ENCODE measurements at places on chromosomes 12 and 14.

GRCh38 chr14:64715146-64715627 is 11.0 kb downstream of the PLEKHG3 start:
- no peak for DNase-seq

GRCh38 chr14:99094901-99095300 is 177.1 kb downstream of the BCL11B start:
- no peak for DNase-seq

DNA sequence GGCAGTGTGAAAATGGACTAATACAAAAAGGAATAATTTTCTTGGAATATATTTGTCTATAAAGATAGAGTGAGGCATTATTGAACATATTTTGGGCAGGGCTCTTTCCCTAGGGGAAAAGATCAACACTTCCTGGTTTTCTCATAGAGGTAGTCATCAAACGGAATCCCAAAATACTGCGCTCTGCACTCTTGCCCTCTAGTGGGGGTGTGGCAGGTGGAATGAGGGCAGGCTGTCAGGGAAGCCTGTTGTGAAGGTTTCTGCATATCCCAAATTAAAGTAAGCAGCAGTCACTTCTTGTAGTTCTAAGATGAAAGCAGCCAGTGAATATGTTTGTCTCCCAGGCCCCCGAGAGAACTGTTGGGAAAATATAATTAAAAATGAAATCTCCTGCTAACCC is 666.8 kb upstream of the TMEM132C start:
- DNase-seq = no peak

- DNase-seq = no peak
Measured at GRCh38 chr14:104725772-104726548, 1.9 kb downstream of the ADSS1 start.

GRCh38 chr12:76337583-76337982 is 10.6 kb downstream of the BBS10 start:
- no peak for DNase-seq

GRCh38 chr14:86933958-86934595 is 1058.9 kb downstream of the GALC start:
- DNase-seq = no peak

GRCh38 chr12:124107351-124107750 is 134.3 kb downstream of the ZNF664 start:
- no peak for DNase-seq

GRCh38 chr12:85157035-85157603 is 121.0 kb downstream of the LRRIQ1 start:
- DNase-seq = no peak

DNA sequence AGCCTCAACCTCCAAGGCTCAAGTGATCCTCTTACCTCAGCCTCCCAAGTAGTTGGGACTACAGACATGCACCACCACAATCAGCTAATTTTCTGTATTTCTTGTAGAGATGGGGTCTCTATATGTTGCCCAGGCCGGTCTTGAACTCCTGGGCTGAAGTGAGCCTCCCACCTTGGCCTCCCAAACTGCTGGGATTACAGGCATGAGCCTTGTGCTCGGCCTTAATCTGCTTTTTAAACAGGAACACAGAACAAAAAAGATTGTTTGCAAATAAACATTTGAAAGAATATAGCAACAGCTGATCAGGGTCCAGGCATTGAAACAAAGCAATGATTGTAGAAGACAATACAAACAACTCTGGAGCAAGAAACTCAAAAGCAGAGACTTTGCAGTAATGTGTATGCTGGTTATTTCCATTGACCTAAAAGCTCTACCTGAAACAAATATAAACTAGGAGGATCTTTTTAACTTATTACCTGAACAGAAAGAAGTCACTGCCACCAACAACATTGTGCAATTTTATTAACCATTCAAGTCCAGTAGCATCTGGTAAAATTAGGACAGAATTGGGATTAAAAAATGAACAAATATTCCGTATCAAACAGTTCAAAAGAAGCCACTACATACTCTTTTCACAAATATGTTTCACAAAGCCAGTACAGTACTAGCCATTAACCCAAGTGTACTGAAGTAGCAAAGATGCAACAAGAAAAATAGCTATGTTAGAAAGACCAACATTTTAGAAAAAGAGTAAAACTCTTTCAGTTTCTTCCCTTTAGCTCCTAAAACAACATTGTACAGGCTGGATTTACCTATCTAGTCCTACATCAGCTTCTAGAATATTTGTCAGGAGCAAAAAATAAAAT is 14.2 kb downstream of the AMN1 start:
- DNase-seq = no peak

DNA sequence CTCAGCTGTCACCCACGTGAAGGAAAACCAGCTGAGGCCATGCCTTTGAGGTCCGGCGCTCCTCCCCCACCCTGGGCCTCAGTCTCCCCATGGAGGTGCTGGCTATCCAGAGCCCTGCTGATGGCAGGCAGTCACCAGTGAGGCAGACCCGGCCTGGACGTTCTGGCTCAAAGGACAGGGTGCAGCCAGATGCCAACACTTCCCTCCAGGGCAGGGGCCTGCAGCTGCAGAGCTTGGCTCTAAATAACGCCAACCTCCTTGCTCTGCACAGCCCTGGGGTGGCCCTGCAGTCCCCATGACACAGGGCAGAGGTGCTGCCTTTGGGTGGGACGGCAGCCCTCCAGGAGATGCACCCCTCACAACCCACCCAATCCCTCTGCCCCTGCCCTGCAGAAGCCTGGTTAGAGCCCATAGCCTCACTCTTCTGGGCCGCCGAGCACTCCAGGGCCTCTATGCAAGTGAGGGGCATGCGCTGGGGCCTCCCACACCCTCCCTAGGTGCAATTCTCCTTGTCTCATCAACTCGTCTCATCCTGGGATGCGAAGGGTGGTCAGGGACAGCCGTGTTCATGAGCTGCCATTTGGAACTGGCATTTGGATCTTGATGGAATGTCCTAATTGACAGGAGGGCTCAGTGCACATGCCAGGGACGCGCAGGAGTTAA is 30.4 kb downstream of the CCDC85C start:
- DNase-seq = no peak

DNA sequence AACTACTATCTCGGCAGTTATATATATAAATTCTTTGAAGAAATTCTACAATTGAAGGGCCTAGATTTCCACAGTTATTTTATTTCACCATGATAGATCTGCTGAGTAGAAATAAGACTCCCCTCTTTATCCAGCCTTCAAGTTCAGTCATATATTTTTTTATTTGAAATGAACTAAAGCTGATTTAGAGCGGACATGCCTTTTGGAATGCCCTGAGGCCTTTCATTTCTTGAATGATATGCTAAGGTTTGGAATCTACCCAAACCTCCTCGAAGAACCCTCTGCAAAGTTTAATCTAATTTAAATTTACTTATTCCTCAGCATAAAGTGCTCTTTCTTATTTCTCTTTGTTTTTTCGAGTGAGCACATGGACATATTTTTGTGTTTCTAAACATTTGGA is 15.1 kb downstream of the SIX1 start:
- no peak for DNase-seq

GRCh38 chr14:104458845-104459244 is 120.7 kb upstream of the C14orf180 start:
- no peak for DNase-seq

GRCh38 chr12:131091976-131092691 is 138.4 kb downstream of the ADGRD1 start:
- no peak for DNase-seq

DNA sequence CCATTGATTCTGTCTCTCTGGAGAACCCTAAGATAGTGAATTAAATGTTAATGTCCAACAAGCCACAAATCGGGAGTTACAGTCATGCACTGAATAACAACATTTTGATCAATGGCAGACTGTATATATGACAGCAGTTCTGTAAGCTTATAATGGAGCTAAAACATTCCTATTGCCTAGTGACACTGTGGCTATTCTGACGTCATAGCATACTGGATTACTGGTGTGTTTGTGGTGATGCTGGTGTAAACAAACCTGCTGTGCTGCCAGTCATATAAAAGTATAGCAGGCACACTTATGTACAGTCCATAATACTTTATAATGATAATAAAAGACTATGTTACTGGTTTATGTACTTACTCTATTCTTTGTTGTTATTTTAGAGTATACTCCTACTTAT is 56.7 kb upstream of the BICD1 start:
- no peak for DNase-seq

GRCh38 chr14:100155756-100156616 is 3.5 kb downstream of the DEGS2 start:
- DNase-seq = no peak

GRCh38 chr12:8034802-8035201 is 2.3 kb downstream of the FOXJ2 start:
- no peak for DNase-seq

GRCh38 chr12:117842630-117843029 is 126.2 kb downstream of the KSR2 start:
- DNase-seq = no peak

GRCh38 chr12:123160801-123161487 is 10.1 kb upstream of the PITPNM2 start:
- DNase-seq = no peak

- DNase-seq = no peak
Measured at GRCh38 chr12:24707334-24707733, 241.6 kb downstream of the BCAT1 start.

DNA sequence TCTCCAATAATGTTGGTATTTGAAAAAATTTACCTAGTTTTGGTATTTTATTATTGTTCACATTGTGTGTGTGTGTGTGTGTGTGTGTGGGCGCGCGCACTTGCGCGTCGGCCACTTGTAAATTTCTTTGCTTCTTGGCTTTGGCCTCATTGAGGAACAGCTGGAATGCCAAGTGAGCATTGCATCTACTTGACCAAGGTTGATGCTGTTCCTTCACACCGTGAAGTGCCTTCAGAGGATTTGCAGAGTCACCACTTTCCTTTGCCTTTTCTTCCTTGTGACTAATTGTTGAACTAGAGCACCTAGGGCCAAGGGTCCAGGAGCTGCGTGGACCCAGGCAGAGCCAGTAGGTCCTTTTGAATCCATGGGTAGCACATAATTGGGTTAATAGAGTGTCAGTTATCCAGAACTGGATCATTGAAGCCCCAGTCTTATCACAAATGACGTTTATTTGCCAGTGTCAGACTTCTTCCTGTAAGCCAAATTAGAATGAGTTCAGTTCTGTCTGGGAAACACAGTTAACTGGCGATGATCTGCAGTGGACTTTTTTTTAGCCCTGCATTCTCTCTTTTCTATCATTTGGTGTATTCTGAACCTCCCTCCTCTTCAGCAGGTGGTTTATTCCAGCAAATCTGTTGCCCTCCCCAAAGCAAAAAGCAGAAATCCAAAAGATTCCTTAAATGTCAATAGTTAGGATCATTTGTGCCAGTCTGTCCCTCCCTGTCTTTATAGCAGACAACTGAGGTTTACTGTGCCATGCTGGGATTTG is 2.6 kb downstream of the PPP2R5C start:
- no peak for DNase-seq

DNA sequence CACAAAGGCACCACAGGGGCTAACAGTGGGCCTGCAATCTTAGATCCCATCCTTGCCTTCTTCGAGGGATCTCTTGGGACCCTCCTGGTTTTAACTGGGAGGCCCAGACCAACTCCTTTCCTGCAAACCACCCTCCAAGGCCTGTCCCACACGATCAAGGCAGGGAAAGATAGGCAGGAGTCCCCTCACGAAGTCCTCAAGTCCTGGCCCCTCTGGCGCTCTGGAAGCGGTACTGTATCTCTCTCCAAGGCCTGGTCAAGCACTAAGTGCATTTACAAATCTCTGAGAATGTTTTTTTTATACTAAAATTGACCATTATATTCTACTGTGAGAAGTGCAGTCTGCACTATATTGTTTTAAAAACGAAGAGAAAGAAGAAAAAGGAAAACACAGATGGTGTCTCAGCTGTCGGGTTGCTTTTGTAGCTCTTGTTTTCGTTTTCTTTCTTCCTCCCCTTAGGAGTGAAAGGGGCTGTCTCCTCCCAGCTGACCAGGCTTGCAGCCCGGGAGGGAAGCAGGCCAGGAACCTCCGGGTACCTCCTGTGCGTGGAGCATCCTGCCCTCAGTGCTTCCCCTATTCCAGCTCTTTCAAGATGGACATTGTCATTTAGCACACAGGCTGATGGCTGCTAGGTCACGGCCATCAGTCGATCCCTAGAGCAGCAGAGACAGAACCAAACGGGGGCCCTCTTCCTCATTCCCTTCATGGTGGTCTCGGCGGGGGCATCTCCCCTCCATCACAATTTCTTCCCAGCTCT is 56.7 kb downstream of the FAM222A start:
- DNase-seq = no peak

GRCh38 chr14:53047307-53048069 is 96.6 kb upstream of the FERMT2 start:
- no peak for DNase-seq

DNA sequence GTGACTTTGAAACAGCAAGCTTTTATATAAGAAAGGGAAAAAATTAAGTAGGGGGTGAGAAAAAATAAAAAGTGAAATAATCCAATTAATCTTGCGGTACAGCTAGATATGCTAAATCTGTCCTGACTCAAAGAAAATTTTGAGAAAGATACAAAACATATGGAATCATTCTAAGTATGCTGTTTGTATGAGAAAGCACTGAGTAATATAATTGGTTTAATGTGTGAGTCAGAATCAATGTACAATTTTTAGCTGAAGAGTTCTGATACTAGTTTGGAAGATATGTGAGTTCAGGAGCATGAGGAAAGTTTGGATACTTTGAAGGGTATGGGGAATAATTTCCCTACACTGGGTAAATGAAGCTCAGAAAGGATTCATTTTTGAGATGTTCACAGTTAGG is 190.9 kb upstream of the RASSF8 start:
- no peak for DNase-seq

DNA sequence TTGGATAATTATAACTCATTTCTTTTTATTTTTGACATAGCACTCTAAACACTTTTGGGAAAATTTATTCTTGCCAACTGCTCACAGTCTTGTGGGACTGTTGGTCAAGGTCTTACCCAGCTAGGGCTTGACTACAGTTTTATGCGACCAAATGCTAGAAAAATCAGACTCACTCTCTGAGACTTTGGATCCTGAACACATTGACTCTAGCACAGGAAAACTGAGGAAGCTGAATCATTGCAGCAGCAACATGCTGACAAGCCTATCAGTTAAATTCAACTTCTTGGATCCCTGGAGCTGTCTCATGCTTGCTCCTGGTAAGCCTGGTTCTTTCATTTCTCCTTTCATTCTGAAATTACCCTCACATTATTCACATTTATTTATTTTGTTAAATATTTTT is 120.7 kb upstream of the TMTC2 start:
- no peak for DNase-seq

GRCh38 chr12:69097619-69098368 is 141.6 kb upstream of the CPSF6 start:
- no peak for DNase-seq

DNA sequence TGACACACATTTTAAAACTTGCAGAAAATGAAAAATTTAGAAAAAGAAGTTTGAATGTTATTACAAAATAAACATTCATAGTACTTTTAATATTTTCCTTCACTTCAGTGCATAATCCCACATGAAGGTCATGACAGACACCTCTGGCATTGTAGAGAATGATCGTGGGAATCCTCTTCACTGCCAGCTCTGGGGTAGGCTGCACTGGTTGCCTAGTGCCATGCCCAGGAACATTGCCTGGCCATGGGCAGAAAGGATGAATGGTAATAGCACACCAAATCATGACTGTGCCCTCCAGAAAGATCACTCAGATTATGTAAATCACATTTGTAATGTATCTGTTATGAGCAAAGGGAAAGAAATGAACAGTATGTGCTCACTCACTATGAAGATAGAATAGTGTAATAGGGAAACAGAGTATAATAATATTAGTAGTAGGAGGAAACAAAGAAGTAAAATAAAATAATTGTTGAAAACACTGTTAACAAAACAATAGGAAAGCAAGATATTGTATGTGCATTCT is 161.6 kb downstream of the PLCZ1 start:
- DNase-seq = no peak

All from NCI-H1048 (cell line).